ENCODE measurements at places on chromosomes 5 and 9.
A peak's percentile ranks its signal among the peaks of the same experiment; 100 is the strongest.

GRCh38 chr5:137606401-137606800, 107.3 kb upstream of the SPOCK1 start:
- no peak for DNase-seq

- DNase-seq = peak; percentile 79
These were observed 49.9 kb upstream of the TTC23L start for GRCh38 chr5:34789021-34789531.

- DNase-seq = no peak
These were observed 408.8 kb upstream of the IRX1 start for GRCh38 chr5:3186736-3187405.

- DNase-seq = no peak
These were observed at the start of gene PDCD1LG2 for GRCh38 chr9:5510360-5510931. TSS of gene PDCD1LG2 (plus strand) at chr9:5510531. CDS start at chr9:5522547, 12,016 bp downstream.

DNA sequence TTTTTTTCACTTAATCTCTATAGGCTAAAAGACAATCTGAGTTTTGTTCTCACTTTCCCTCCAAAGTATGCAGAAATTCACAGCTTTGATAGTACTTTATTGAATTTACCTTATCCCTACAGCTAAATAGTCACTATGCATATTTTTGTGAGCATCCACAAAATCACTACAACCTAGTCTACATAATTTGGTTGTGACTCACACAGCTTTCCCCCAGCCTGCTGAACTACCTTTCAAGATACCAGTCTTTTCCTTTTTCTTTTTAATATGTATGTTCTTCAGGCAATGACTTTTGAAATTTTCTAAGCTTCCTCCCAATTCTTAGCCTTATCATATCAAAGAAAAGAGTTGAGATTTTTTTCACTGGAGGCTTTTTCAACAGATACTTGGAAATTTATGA, 347.3 kb upstream of the CDH6 start:
- DNase-seq = no peak

GRCh38 chr9:126673689-126674364, 60.1 kb downstream of the LMX1B start:
- no peak for DNase-seq

DNA sequence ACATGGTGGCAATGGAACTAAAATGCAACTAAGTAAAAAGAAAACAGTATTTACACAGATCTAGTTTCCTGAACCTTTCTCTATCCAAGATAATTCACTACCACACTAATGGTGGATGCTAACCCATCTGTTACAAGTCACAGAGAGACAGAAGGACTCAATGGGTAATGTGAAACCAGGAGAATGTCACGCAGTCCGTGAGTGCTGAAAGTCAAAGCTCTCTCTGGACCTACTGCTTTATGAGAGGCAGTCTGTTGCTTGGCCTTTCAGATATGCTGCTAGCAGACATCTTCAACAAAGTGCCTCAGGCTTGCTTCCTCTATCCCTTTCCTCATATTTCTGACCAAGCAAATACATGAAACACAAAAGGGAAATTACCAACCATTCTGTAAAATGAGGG, 69.0 kb upstream of the GLRX start:
- DNase-seq = no peak

- DNase-seq = no peak
These were observed 162.0 kb upstream of the SMIM23 start for GRCh38 chr5:171623551-171624097.

DNA sequence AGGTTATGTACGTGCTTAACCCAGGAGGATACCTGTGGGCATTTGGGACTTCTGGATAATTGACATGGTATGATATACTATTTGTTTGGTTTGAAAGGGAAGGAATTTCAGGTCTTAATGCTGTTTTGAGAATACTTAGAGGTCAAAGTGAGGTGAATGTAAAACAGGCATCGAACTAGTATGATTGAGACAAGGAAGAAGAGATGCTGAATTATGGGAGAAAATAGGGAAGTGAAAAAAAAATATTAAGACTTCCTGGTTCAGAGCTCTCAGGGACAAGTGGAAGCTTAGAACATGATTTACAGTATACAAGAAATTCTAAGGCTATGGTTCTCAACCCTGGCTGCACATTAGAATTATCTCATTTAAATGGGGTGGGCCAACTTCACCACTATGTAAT, 115.3 kb downstream of the CD180 start:
- no peak for DNase-seq

GRCh38 chr5:91137647-91138046, 245.5 kb downstream of the ARRDC3 start:
- DNase-seq = no peak

DNA sequence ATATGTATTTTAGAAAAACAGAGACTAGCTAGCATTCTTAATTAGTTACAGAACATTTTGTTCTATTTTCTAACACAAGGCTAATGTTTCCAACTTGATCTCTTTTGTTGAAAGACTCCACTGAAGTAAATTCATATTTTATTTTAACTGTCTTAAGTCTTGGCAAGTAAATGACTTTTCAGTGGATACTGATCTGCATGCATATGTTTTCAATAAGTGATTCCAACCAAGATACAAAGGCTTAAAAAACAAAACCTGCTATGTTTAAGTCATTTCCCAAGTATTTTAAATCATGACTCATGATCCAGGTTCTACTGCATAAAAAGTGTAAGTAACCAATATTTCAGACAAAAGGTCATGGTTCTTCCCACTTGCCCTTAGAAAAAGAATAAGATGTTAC, 5.7 kb downstream of the CDO1 start:
- DNase-seq = no peak

GRCh38 chr9:22463205-22463604, 16.6 kb downstream of the DMRTA1 start:
- DNase-seq = no peak

DNA sequence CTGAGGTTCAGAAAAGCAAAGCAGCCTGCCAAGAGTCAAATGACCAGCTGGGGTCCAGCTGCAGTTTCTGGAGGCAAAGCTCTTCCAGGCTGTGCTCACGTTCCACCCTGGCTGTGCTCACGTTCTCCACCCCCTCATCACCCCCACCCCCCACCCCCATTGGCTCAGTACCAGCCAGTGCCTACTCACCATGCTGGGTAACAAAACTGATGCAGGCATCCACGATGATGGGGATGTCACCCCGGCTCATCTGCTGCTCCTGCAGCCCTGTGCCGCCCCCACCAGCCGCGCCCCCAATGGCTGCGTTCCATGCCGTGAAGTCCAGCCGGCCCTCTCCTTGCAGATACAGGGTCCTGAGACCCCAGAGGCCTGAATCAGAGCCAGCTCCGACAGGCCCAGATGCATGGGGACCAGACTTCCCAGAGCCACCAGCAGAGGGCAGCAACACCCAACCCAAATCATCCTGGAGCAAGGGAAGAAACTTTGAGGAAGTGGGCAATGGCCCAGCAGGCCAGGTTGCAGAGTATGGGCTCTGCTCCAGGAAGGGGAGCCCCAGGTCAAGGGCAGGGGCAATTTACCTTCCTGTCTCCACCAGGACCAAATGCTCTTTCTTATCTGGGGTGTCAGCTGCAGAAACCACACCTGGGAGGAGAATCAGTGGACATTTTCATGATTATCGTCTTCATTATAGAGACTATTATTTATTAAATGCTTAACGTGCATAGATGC, 13.7 kb upstream of the FCHSD1 start:
- DNase-seq = peak; percentile 68

GRCh38 chr5:95111141-95111540, 173.8 kb downstream of the MCTP1 start:
- DNase-seq = no peak

GRCh38 chr5:61327760-61328753, 4.0 kb upstream of the ZSWIM6 start:
- no peak for DNase-seq

- no peak for DNase-seq
These were observed 70.0 kb upstream of the SSBP2 start for GRCh38 chr5:81820863-81821262.

DNA sequence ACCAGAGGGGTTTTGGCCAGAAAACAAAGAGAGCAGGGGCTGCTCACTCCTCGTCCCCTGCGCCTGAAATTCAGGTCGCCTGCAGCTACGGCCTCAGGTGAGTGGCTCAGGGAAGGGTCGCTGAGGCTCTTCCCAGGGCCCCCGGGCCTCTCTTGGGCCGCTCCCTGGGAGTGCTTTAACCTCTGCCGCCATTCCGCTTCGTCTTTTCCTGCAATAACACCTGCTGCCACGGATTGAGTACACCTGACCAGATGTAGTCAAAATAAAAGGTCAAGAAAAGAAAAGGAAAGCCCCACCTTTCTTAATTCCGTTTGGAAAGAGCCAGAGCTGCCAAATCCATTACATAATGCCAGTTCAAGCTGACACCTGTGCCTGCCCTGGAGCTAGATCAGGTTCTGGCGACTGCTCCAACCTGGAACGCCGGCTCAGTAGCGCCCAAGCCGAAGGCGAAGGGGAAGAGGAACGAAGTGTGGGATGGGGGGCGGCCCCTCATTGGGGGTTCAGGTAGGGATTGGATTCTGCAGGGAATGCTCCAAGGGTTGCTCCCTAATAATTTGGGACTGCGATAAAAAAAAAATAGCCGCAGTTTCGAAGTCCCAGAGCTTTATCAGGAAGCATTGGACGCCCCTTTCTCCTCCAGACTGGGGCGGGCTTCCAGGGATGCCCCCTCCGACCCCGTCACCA, 193.9 kb downstream of the MEF2C start:
- no peak for DNase-seq

DNA sequence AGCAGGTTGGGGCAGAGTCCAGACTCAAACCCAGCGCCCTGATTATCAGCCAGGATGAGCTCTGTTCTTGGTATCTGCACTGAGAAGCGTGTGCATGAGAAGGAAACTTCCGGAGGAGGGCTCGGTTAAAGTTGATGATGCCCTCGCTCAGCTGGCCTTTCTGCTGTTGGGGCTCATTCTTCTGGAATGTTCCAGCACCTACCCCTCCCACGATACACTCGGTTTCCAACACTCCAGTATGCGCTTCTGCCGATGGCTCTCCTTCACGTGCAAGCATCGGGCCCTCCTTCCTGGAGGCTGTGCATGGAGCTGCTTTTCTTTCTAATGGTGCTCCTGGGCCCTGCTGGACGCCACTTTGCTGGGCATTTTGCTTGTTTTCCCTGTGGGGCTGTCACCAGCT, 134.0 kb downstream of the RXRA start:
- DNase-seq = no peak

DNA sequence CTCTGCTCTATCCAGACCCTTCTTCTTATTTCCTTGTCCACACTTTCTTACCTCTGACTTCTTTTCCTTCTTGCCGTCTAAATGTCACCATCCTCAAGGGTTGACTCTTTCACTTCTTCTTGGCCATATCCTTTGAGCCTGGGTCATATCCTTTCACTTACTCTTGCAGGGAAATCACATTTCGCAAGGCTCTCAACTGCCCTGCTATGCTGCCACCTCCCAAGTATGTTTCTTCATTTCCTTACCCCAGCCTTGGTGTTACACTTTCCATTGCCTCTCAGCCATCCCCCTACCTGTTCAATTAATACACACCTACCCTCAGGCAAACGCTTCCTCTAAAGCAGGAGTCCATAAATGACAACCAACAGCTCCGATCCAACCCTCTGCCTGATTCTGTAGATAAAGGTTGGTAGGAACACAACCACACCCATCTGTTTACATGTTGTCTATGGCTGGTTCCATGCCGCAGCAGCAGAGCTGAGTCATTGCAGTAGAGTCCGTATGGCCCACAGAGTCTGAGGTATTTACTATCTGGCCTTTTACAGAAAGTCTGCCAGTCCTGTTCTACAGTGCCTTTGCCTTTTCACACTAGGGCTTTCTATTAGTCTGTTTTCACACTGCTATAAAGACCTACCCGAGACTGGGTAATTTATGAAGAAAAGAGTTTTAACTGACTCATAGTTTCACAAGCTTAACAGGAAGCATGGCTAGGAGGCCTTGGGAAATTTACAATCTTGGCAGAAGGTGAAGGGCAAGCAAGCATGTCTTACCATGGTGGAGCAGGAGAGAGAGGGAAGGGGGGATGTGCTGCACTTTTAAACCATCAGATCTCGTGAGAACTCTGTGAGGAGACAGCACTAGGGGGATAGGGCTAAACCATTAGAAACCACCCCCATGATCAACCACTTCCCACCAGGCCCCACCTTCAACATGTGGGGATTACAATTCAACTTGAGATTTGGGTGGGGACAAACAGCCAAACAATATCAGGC, 97.9 kb downstream of the SV2C start:
- DNase-seq = no peak
